A549 (cell line): ENCODE measurements at places on chromosomes 2 and 18.

- DNase-seq = no peak
Measured at GRCh38 chr2:50103442-50103841, 928.5 kb downstream of the NRXN1 start.

DNA sequence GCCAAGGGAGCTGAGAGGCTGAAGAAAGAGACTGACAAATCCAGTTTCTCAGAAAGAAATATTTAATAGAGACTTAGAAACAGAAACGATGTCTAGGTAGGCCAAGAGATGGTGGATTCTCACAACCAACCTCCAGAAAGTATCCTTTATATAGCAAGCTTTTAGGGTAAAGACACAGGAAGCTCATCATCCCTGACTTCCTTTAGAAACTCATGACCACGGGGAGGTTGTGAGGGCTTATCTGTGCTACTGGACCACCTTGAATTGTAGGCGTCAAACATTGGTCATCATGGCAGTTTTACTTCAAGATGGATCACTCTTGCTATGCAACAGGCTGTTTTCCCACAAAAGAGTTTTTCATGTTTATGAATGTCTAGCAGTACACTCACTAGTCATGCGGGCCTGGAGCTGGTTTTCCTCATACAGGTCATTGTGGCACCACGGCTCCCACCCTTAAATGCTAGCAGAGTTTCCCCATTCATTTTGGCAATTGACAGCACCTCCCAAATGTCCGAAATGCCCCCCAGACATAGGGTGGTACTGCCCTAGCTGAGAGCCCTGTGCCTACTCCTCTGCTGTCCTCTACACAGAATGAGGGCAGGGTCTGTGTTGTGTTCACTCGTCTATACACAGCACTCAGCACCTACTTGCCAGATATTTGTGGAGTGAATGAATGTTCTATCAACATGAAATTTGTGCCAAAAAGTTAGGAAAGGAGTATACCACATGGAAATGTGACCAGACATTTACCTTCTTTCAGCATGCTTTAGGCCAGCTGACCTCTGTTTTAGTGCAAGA, 89.0 kb downstream of the TMEM247 start:
- DNase-seq = no peak

DNA sequence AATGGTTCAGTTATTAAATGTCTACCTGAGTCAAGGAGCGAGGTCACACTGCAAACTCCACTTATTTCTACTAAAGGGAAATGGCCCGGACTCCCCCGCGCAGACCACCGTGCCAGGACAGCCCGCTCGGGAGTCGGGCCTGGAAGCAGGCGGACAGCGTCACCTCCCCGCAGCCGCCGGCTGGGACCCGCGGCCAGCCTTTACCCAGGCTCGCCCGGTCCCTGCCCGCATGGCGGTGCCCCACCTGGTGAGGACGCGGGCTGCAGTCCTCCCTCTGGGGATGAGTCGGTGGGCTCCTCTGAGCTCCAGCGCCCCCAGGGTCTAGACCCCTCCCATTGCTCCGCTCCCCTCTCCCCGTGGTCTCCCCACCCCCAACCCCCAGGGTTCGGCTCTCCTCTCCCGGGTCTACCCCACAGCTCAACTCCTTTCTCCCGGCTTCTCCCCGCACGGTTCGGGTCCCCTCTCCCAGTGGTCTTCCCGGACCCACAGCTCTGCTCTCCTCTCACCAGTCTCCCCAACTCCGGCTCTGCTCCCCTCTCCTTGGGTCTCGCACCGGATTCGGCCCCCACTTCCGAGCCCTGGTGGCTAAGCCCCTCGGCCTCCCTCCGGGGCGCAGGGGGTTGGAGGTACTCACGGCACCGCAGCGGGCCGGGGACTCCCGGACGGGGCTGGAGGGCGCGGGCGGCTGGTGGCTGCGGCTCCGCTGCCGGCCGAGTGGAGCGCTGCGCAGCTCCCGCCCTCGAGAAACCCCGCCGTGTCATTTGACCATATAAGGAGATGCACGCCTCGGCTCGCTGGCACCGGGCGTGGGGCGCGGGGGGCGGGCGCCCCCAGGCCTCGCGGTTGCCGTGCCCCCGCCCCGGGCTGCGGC, at the start of gene FHL2:
FHL2 (minus strand) TSS at position 716 of the 871 bp plus-strand sequence. CDS start 12,535 bp downstream, outside the sequence.
- DNase-seq = peak; percentile 62

DNA sequence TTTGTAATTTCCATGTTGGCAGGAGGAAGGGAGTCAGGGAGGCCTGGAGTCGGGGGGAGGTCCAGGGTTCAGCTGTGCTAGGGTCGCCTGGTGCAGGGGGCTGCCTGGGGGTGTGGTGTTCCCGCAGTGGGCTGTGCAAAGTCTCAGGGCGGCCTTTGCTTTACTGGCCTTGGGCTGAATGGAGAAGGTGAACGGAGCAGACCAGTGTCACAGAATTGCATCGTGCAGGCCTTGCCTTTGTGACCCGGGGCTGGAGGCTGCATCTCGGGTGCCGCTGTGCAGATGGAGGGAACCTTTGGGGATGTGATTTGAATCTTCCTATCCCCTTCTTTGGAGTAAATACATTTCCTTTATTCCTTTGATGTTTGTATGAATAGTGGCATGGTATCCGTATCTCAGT, 8.8 kb downstream of the SNTG2 start:
- no peak for DNase-seq

DNA sequence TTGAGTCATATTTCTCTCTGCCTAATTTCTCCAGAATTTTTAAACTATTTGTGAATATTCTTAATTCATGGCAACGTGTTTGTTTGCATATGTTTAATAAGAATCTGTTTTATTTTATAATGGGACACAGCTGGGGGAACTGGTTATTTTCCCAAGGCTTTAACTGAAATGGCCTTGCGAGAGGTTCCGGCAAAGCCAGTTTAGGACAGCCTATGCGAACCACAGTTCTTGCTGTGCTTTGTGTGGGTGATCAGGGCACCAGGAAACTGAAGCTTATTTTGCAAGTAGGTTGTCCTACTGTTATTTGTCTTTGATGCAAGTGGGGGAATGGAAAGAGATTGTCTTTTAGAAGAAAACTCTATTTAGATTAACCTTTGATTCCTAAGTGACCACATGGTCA, 6.5 kb downstream of the ANKMY1 start:
- DNase-seq = no peak

DNA sequence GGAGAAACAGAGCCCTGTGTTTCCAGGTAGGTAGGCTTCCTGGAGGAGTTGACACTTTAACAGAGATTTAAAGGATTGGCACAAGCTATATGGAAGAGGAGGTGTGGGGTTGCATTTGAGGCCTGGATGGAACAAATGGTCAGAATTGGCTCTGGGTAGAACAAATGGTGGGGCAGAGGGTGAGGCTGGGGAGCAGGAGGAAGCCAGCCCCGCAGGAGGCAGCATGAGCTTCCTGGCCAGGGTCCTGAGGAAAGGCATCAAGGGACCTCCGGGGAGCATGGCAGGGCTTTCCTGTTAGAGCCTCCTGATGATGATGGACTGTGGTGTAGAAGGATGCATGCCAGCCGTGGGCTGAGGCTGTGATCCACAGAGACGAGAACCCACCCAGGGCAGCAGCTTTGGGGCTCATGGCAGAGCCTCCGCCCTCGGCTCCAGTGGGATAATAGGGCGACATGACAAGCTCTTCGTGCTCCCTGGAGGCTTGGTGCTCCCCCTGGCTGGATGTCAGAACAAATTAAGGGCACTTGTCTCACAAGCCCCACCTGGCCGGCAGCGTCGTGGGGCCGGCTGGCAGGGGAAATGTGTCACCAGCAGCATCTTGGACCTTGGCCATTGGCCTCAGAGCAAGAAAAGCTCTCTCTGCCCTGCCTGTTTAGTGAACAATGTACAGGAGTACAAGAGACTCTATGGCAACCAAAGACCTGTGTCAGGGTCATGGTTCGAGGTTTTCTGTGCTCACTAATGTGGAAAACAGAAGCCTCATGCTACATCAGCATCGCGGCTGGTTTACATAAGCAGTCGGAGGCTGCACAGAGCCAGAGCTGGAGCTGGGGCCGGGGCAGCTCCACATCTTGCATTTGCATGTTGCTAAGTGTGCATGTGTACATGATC, 153.5 kb downstream of the MYCN start:
- DNase-seq = no peak

DNA sequence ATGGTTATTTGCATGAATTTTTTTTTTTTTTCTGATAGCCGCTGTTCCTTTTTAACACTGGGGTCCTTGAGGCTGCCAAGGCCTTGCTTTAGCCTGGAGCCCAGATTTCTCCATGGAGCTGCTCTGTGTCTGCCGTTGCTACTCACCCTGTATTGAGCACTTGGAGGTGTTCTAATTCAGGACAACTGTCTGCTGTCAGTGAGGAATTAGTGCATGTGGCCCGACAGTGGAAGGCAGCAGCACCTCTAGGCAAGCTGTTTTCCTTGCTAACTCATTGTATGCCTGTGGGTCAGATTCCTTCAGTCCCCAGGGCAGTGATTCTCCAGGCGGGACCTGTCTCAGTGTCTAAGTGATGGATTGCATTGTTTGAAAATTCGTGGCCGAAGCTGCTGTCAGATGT, 147.7 kb upstream of the DPP10 start:
- no peak for DNase-seq

- DNase-seq = no peak
Measured at GRCh38 chr2:214651451-214651850, 158.0 kb downstream of the BARD1 start.

DNA sequence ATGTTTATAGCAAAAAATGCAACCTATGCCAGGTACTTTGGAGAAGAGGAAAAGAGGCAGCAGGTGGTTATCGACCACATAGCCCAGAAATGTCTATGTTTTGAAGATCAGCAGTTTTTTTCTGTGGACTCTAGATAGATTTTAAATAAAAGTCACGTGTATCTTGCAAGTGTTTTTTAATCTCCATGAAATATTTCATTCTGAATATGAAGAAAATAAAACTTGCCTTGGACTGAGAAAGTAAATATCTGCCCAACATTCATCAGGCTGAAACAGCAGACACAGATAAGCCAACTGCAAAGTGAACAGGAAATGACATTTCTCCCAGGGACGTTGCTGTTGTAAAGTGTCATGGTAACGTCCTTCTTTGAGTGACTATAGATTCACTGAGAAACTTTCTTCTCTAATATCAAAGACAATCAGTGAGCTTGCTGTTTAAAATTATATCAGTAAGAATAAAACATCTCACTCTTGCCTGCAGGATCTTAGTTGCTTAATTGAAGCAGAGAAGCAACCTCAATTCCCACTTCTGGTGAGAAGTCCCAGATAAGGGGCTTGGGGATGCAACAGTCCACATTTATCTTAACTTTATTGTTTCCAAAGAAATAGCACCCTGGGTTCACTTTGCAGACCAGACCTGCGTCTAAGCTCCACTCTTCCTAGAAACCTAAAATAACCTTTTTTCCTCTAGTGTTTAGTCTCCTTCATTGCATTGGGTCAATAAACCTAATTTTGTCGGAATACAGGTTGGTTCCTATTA, 6.3 kb downstream of the MYOM1 start:
- DNase-seq = no peak

DNA sequence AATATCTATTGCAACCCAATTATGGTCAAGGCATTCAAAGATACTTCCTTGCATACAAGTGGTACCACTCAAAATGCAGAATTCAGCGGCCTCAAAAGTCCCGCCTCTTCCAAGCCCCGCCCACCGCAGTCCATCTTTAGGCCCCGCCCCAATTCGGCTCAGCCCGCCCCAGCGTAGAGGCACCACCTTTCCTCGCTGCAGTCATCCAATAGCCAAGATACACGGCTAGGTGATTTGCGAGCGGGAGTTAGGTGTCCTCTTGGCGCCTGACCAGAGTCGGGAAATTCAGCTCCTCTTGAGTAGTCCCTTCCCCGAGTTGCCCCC, 431 bp upstream of the SEC11C start:
- DNase-seq = peak; percentile 91

DNA sequence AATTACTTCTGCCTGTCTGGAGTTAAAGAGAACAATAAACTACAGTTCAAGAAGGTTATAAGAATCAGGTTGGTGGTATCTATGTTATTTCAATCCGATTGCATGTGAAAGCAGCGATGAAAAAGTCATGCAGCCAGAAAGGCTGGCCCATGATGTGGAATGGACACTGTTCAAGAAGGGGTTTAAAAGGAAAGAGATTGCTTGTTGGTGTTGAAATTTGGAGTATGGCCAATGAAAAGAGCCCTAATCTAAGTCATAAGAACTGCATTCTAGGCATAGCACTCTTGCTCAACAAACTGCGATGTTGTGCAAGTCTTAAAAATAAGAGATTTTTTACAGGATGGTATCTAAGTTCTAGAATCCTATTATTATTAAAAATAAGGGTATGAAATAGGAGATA, 61.3 kb downstream of the EFEMP1 start:
- DNase-seq = peak; percentile 86

- no peak for DNase-seq
Measured at GRCh38 chr2:78408795-78409118, 616.7 kb upstream of the REG3G start.

DNA sequence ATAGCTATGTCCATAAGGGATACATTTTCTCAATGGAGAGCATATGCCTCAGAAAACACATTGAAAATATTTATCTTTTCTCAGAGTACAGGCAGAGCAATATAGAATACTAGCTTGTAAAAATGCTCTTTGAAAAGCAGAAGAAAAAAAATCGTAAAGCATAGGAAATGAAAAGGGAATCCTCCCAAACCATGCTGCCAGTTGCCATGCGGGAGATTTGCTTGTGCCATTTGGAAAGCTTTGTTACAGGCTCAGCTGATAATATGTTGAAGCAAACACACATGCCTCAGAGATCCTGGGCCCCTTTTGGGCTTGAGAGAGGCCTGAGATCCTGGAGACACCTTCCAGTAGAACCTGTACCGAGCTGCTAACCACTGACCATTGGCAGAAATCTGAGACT, 697.1 kb downstream of the BCL11A start:
- no peak for DNase-seq

DNA sequence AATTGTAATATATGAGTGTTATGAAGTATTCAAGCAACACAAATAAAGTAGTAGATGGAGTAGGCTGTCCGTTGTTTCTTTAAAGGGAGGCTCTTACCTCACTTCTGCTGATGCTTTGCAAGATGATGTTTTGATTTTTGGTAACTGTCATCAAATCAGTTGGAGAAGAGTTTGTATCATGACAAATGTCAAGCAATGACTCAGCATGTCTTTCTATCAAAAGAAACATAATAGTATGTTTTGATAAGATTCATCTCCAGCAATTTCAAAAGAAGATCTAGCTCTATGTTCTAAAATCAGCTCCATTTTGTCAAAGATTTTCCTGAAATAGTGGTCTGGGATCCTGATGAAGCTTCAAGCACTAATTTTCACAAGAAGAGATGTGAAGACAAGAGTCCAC, 25.6 kb downstream of the MAP3K19 start:
- no peak for DNase-seq

DNA sequence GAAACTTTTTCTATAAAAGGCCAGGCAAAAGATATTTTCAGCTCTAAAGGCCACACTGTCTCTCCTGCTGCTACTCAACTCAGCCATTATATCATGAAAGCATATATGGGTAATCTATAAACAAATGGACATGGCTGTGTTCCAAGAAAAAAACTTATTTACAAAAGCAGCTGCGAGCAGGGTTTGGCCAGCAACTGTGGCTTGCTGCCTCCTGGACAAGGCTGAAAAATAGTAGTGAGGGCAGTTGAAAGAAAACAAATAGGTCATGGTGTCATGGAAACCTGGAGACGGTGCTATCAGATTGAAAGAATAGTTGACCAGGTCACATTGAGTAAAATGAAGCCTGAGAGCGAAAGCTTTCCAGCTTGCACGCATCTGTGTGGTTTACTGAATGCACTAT, 89.2 kb upstream of the LRATD1 start:
- DNase-seq = no peak

GRCh38 chr2:33321876-33322483, 154.5 kb upstream of the RASGRP3 start:
- DNase-seq = no peak

GRCh38 chr2:201938156-201938775, 95.4 kb upstream of the FZD7 start:
- no peak for DNase-seq

- DNase-seq = no peak
Measured at GRCh38 chr2:172107690-172108586, 5.2 kb upstream of the DLX2 start.
